ENCODE measurements at places on chromosomes 3 and 15.

DNA sequence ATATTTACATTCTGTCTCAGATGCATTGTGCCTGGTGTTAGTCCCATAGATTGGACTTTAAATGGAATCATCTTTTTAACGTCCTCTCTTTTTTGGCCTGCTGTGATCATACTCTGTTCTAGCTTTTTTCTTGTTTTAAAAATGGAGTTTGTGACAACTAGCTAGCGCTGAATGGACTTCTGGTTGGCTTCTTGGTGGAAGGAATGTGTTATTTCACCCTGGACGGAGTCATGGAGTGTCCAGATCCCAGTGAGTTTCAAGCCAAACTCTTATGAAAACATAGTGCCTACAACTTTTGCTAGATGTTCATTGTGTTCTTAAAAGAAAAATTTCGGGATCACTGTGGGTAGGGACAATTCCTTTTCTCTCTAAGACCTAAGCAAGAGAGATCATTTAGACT is 192.6 kb downstream of the TCF12 start:
- DNase-seq = no peak

DNA sequence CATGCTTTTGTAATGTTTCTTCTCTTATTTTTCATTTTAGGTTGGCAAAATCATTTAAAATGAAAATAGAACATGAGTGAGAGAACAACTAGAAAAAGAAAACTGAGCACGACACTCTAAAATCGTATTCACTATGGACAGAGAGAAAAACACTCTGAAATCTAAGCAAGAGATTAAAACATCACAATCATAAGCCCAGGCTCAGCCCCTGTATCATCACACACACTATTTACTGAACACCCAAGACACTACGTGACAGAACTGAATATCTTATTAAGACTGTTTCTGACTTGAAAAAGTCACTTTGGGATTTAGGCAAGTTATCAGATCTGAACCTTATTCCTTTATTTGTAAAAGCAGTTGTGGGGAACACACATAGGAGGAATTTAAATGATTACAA is 82.6 kb upstream of the PLXND1 start:
- no peak for DNase-seq

- no peak for DNase-seq
These were observed 2.1 kb upstream of the PLSCR1 start for GRCh38 chr3:146546366-146546965.

- DNase-seq = no peak
These were observed 69.9 kb downstream of the CDC25A start for GRCh38 chr3:48118322-48118721.

- no peak for DNase-seq
These were observed 66.6 kb downstream of the TM4SF4 start for GRCh38 chr3:149541091-149541491.

GRCh38 chr3:126356373-126357264 is 589 bp downstream of the KLF15 start:
- no peak for DNase-seq

GRCh38 chr3:94379264-94379663 is 316.4 kb downstream of the NSUN3 start:
- DNase-seq = no peak

GRCh38 chr3:130548356-130548755 is 31.4 kb downstream of the COL6A6 start:
- no peak for DNase-seq

- no peak for DNase-seq
These were observed 27.4 kb upstream of the SNTN start for GRCh38 chr3:63624941-63625560.

DNA sequence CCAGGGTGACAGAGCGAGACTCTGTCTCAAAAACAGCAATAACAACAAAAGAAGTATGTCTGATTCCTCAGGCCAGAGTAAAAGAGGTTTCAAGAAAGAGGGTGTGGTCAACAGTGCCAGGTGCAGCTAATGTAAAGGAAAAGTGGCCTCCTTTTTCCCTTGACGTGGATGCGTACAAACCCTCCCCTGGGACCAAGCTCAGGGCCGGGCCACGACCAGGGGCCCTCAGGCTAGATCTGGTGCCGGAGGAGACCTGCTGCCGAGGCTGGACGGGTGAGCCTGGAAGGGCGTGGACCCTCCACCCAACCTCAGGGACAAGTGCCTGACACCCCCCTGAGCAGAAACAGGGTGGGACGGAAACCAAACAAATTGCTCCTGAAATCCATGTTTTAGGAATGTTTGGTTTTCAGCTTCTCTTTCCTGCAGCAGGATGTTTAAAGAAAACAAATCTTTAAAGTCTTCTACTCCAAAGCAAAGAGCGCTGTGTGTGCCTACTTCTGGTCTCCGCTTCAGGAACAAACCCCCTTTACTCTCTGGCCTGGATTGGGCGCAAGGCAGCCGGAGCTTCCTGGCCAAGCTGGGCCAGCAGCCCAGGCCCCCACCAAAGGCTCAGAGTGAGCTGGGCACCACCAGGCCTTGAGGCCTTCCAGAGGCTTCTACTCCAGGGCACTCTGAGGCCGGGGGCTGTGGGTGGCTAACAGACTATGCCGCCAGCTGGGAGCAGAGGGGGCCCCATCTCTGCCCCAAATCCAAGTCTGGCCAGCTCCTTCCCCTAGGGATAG is 21.4 kb downstream of the ZDHHC19 start:
- no peak for DNase-seq

- no peak for DNase-seq
These were observed 79.9 kb downstream of the GTPBP8 start for GRCh38 chr3:113070681-113071113.

GRCh38 chr3:64501298-64501906 is 186.4 kb downstream of the ADAMTS9 start:
- no peak for DNase-seq

- no peak for DNase-seq
These were observed 160.9 kb downstream of the TIGIT start for GRCh38 chr3:114454551-114455251.

DNA sequence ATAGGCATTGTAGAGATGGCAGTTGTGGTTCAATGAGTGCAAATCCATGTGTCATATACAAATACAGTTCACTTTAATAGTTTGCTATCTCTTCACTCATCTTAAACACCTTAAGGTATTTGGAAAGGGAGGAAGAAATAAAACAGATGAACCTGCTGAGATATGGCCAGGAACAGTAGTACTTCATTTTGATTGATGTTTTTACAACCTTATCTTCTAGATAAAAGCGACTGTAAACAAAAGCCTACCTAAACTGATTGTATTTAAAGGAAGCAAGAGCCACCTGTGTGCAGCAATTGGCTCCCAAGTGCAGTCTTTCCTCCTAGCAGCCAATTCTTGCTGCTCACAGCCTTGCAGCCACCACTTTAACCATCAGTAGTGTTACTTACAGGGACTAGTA is 217.7 kb downstream of the CDIN1 start:
- DNase-seq = no peak

DNA sequence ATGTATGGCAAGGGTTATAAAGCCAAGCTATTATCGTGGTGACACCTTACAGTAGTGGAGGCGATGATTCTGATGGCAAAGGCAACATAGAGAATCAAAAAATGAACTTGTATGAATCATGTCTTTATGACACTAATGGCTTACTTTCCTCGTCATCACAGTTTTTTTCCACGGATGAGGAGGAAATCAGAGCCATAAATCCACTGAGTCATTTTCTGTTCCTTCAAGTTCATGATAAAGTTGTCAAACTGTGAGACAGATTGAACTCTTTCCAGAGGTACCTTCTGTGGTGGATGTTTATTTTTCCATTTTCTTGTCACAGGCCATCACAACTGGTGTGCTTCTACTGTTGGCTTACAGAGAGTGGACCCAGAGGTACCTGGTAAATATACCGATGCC is 8.5 kb downstream of the TMEM212 start:
- no peak for DNase-seq

- DNase-seq = no peak
These were observed 54.2 kb upstream of the TMCO5A start for GRCh38 chr15:37880009-37880834.

GRCh38 chr3:40938591-40938990 is 260.7 kb upstream of the CTNNB1 start:
- no peak for DNase-seq

DNA sequence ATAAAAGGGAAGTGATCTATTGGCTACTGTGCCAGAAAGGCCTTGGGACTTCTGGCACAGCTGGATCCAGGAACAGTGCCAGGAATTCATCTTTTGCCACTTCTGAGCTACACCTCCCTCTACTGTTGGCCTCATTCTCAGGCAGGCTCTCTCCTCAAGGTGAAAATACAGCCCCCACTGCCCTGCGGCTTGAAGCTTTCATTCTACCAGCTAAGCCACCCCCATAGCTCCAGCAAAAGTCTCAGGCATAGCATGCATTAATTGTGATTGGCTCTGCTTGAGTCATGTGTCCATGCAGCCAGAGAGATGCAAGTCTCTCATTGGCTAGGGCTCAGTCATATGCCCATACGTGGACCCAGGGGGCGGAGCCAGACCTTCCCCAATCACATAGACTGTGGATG is 142.4 kb downstream of the TPRA1 start:
- DNase-seq = no peak

DNA sequence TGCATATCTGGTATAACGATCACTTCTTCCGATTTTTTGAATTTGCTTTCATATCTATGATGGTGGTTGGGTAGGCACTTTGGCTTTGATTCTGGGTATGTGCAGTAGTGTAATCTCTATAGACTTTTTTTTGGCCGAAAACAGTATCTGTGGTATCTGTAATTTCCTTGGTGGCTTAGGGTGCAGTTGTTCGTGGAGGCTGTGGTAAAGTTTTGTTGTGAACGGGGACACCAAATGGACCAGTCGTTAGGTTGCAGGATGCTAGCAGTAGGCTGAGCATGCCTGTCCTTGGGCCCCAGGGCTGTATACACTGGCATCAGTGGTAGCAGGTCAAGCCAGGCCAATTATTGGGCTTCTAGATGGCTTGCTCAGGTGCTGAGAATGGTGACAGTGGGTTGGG is 55.2 kb downstream of the CCDC66 start:
- DNase-seq = no peak

DNA sequence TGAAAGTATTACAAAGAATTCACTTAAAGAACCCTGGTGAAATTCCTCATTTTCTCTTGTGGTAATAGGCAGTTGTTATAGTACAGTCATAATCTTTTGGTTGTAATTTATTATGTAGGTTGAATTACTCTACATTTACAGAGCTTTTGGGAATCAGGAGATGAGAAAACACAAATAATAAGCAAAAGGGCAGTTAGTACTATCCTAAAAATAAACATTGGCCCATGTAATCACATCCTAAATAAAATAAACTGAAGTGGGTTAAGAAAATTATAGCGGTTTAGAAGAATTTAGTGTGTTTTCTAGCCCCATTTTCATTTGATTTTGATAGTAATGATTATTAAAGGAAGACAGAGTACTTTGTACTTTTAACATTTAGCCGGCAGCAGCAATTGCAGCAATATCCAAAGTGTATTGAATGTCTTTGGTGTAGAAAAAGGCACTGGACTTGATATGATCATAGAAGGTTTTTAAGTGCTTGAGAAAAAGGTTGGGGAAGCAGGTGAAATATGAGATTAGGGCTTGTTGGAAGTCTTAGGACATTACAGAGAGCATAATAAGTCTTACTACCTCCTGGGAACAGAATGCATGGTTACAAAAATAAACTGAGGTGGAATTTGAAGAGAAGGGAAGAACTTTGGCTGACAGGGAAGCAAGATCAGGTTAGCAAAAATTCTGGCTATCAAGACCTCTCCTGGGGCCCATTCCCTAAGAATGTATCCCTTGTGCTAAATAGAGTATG is 79.9 kb downstream of the MBNL1 start:
- DNase-seq = no peak

- DNase-seq = no peak
These were observed 2.5 kb upstream of the GATA2 start for GRCh38 chr3:128495435-128495970.

DNA sequence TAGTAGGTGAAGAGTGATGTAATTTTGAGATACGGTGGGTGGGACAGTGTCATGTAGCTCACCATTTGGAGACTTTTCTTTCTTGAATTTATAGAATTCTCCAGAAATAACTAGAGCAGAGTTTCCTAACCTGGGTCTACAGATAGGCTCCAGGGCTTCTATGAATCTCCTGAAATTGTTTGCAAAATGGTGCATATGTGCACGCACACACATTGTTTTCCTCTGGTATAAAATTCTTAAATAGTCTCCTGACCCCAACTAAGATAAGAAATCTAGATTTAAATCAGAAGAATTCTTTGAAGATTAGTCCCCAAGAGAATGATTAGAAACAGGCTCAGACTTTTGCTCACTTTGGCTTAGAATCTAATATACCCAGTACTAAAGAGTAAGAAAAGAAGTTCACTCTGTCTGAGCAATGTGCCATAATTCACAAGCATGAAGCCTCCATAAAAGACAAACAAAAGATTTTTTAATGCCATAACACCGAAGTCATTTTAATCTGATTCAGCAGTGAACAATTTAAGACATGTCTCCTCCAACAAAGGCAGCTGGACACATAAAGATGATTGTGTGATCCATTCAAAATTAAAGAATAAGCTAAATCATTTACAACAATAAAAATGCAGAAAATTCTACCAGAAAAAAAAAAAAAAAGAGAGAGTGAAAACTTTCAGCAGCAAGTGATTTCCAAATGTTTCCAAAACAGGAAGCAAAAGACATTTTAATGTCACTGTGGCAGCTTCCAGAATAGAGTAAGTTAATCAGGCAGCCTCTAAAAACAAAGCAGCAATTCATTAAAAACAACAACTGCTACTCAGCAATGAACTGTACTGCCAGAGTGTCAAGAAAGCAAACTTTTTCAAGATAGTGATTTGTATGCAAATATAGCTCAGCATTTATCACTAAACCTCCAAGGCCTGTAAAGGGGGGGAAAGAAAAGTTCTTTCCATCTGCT is 975.5 kb upstream of the CFAP20DC start:
- no peak for DNase-seq

GRCh38 chr3:4850211-4850927 is 128.9 kb upstream of the BHLHE40 start:
- no peak for DNase-seq

- DNase-seq = no peak
These were observed 77.4 kb upstream of the PLCL2 start for GRCh38 chr3:16807391-16807790.

GRCh38 chr15:81529481-81529880 is 155.5 kb upstream of the TMC3 start:
- DNase-seq = no peak

DNA sequence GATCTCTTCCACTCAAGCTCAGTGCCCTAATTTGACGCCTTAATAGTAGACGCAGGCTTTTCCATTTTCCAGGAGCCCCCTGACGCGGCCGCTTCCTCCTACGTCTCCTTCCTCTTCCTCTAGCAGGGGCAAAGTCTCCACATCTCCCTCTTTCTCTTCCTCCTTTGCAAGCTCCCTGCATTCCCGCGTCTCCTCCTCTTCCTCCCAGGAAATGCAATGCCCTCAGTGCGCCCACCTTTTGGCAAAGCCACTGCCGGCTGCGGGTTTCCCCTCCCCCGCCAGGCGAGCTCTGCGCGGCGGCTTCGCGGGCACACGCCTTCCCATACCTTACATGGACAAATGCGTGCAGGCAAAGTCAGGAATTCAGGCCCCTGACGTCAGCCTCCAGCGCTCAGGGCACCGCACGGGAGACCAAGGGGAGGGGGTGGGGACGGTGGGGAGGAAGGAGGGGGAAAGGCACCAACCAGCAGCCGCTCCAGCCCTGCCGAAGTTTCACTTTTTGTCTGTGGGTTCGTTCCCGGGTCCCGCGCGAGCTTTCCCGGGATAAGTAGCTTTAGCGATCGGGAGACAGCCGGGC is 432 bp upstream of the LPP start:
- DNase-seq = peak; percentile 86

GRCh38 chr15:43879386-43880355 is 52.9 kb downstream of the WDR76 start:
- no peak for DNase-seq

GRCh38 chr3:55480911-55481743 is 6.0 kb downstream of the WNT5A start:
- DNase-seq = no peak
